ENCODE measurements at places on chromosomes 1 and 21.

- no peak for DNase-seq
Measured at GRCh38 chr1:205068457-205069040, 15.7 kb downstream of the TMEM81 start.

- DNase-seq, result no peak
Measured at GRCh38 chr1:158717344-158717743, 3.2 kb downstream of the OR6K3 start.

DNA sequence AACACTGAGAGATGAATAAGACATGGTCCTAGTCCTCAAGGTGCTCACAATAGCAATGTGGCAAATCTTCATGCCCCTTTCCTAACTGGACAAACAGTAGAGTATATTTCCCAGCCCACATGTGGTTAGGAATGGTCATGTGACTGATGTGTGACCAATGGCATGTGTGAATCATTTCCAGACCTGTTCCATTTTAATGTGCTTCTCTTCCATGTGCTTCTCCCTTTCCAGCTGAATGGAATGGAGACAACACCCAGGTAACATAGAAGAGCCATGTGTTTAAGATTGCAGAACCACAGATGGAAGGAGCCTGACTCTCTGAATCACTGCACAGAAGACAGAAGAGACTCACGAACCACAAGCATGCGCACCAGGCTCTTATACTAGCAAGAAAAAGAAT, 409.9 kb upstream of the NFIA start:
- no peak for DNase-seq

GRCh38 chr1:44044071-44044801, 13.0 kb upstream of the SLC6A9 start:
- DNase-seq, result no peak

DNA sequence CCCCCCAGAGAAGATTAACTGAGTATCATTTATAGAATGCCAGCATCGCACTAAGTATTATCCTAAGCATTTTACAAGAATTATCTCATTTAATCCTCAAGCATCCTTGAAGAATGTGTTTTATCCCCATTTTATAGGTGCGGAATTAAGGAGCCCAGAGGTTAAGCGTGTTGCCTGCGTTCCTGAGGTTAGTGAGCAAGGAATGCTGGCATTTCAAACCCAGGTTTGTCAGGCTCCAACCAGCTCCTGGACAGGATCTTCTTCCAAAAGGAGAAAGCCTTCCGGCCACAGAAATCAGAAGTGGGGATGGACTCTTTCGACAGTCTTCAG, 82.3 kb downstream of the SSBP3 start:
- DNase-seq, result no peak

DNA sequence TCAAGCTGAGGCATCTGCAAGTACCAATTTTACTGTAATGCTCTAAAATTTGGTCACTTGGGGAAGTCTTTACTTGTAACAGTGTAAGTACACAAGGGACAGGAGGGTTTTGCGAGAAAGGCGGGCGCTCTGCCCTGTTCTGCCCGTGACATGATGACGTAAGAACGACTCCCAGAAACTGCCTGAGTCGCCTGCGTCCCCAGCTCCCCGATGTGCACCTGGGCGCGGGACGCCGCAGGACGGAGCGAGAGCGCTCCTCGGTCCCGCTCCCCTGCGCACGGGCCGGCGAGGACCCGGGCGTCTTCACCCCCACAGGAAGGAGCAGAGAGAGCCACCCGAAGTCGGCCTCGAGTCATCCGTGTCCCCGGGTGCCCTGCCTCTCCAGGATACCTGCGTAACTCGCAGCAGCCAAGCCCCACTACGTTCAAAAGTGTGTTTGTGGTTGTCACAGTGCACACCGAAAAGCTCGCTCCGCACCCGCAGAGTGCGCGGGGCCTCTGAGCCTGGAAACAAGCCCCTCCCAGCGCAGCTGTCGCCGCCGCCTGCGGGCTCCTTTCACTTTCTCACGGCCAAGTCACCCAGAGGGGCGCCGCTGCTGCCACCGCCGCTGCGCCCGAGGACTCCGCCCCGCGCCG, 3.3 kb upstream of the ZBTB18 start:
- DNase-seq, result peak; percentile 68

- DNase-seq, result no peak
Measured at GRCh38 chr1:215417122-215417521, 150.0 kb upstream of the KCTD3 start.

- DNase-seq, result no peak
Measured at GRCh38 chr1:154698320-154699096, 90.5 kb upstream of the ADAR start.

GRCh38 chr1:117656202-117656641, 50.4 kb downstream of the TENT5C start:
- no peak for DNase-seq

DNA sequence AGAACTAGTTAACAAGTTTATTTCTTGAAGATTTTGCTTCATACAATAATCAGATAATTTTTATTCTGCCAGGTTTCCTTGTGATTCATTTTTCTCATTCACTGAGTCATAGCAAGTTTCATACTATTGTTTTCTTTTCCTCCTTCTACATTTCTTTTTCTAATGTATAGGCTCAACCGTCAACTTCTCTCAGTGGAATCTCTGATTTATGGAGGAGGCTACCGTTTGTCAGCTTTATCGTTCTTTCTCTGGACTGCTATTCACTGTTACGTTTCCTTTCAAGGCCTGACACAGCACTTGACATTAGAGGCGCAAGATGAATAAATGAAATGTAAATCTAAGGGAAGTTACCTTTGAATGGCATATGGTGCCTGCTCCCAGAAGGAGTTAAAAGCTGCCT, 284.3 kb upstream of the NR5A2 start:
- no peak for DNase-seq

GRCh38 chr1:242427519-242427918, 97.0 kb downstream of the PLD5 start:
- DNase-seq, result no peak

DNA sequence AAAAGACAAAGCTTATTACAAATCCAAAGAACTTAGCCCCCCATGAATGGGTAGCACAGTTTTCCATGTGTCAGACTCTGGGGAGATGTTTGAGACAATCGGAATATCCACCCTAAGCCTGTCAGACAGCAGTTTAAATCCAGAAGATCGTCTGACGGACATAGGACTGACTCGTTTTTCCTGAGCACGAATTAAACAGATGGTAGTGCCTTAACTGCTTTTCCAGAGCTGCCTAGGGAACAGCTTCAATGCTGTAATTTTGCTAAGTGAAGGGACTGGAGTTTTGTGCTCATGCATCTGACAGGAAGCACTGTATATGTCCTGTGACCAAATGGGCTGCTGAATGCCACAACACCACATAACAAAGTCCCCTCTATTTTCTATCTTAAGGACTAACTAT, 48.6 kb downstream of the PCNX2 start:
- no peak for DNase-seq

- DNase-seq, result no peak
Measured at GRCh38 chr1:160222546-160222945, 17.4 kb downstream of the PEA15 start.

DNA sequence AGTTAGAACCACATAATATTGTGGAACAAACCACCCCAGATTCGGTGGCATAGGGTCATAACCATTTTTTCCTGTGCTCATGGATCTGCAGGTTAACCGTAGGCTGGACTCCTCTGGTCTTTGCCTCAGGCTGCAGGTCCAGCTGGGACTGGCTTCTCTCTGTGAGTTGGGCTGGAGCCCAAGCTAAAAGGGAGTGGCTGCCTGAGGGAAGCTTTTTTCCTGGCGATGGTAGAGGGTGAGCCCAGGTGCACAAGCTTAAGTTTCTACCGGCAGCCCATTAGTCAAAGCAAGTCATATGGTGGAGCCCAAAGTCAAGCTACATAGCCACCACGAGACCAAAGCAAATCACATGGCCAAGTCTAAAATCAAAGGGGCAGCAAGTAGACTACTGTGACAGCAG, 13.8 kb downstream of the EPHX4 start:
- DNase-seq, result no peak

GRCh38 chr1:156435545-156436140, 64.9 kb downstream of the MEF2D start:
- no peak for DNase-seq

Measured in NCI-H345 (cell line).